ENCODE measurements at places on chromosomes 7 and 10. TPM values are rescaled to one million over a fixed set of nuclear protein-coding genes. Genes with fewer than 3 reads are reported as not detected.

DNA sequence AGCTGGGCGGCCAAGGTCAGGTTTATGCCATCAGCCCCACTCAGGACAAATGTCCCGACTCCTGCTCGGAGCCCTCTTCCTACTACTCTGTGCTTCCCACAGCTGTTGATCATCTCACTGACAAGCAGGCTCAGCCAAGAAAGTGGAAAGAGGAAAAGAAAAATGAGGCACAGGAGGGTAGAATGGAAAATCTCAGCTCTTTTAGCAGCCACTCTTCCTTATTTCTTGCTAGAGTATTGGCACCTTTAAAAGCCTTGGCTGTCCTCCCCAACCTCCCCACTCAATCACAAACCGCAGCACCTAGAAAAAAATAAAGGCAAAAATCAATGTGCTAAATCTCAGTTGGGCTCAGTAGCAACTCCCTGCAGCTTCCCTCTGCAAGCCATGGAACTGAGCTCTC lies 35.3 kb upstream of the AGK start:
- DNase-seq: no peak

GNB2 gene
- 98.3 TPM for total RNA-seq

DNA sequence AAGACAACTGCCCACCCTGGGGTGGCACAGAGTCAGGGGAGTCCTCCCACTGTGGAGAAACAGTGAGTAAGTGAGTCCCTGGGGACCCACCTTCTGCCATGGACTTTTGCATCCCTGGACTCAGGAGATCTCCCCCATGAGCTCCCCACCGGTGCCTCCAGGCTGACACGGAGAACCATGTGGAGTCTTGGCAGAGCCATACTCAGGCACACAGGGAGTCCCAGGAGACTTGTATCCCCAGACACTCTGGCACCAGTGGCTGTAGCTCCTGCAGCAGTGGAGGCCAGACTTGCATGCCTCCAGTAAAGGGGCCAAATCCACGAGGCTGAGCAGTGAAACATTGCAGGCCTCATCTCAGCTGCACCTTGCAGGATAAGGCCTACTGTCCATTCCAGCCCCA lies 791.4 kb downstream of the PCDH15 start:
- DNase-seq: no peak

- DNase-seq: no peak
Measured at GRCh38 chr10:49519717-49520116, 19.2 kb downstream of the ERCC6 start.

- DNase-seq: no peak
Measured at GRCh38 chr7:44269943-44270493, 55.4 kb downstream of the CAMK2B start.

DNA sequence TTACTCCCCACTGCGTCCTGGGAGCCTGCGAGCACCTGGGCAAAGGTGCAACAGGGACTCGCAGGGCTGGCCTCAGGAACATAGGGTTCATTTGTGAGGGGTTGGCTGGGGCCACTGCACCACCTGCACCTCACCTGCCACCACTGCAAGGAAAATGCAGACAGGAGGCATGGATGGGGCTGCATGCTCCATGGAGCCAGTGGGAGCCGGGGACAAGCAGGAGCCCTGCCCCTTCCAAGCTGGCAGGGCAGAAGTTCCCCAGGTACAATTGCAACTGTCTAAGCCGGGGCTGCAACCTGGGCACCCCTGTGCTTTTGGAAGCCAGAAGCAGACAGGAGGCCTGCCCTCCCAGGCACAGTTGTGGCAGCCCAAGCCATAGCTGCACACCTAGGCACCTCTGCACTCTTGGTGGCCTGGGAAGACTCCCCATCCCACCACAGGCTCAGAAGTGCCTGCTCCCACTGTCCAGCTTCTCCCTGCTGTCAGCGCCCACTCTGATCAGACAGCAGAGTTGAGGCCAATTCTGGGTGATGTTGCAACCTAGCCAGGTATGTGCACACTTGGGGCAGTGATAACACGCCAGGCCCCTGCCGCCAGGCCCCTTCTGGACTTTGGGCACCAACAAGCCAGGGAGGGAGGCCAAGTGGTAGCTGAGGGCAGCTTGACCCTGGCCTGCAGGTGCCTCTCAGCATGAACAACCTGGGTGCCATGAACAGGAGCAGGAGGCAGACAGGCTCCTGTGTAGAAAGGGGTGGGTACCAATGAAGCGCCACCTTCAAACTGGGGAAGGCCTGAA lies 58.2 kb downstream of the TMEM106B start:
- no peak for DNase-seq

- no peak for DNase-seq
Measured at GRCh38 chr10:110744782-110745181, 100.6 kb downstream of the RBM20 start.

NANOS1 gene
- 11.7 TPM for total RNA-seq

- peak; percentile 30 for DNase-seq
Measured at GRCh38 chr10:92087750-92088395, 164.3 kb downstream of the BTAF1 start.

GRM3 gene
- not detected for total RNA-seq

GRCh38 chr10:15419279-15419874 lies 48.3 kb upstream of the FAM171A1 start:
- no peak for DNase-seq

DNA sequence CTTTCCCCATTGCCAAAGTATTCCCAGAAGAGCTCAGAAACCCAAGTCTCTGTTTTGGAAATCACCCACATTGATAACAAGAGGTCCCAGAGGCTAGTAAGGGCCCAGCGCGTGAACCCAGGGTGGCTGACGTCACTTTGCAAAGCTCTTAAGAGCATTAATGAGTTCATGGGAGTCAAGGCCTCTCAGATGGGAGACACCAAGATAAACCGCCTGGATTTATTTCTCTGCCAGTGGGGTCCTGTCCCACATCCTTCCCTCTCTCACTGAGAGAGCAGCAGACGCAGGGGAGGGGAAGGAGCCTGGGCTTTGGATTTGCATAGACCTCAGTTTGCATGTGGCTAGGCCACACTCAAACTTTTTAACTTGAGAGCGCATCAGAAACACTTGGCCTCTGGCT lies 184.8 kb upstream of the PDE1C start:
- peak; percentile 31 for DNase-seq

DNA sequence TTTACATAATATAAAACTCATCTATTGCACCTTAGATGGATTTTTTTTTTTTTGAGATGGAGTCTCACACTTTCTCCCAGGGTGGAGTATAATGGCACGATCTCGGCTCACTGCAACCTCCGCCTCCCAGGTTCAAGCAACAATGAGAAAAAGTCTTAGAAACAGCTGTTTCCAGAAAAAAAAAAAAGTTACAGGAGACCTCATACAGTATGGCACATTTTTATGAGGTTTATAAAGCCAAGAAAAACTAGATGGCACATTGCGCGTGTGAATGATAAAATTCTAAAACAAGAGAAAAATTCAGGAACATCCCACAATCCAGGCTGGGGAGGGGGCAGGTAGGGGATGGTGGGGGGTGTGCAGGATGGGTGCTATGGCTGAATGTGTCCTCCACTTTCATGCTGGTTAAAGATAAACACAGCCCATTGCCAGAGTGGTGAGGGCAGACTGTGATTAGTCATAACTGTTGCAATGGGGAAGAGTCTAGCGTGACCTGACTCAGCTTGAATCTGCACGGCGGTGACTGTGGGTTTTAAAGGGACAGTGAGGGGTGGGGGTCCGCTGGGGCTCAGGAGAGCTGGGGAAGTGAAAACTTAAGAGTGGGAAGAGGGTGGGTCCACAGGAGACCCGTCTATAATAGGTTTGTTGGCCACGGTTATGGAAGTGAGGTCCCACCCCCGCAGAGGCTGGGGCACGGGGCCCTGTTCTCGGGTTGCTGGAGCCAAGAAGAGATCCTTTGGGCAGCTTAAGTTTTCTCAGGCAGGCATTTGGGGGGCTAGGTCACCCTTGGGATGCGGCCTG lies 11.9 kb upstream of the LRRC27 start:
- DNase-seq: no peak

GRCh38 chr7:99133766-99134564 lies 9.9 kb downstream of the SMURF1 start:
- DNase-seq: no peak

- DNase-seq: peak; percentile 81
Measured at GRCh38 chr10:113071446-113071845, 121.4 kb downstream of the TCF7L2 start.

DNA sequence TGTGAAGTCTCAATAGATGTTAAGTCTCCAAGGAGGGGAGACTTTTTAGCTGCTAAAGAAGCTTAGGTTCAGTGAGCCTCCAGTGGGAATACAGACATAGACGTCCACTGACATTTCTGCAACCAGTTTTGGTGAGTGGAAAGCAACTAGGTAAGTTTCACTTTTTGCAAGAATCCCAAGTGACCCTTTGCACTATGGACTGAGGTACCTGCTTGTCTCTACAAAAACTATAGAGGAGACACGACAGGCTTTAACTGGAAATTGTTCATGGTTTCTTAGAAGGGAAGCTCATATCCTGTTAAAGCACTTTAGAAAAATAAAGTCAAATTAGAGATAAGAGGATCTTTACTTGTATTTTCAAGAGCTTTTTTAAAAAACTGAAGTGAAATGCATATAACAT lies 38.6 kb downstream of the GBF1 start:
- DNase-seq: no peak
